ENCODE measurements at places on chromosomes 12 and 14.

- DNase-seq = no peak
Observed at GRCh38 chr12:60475825-60476224, 880.0 kb downstream of the SLC16A7 start.

GRCh38 chr12:43179486-43179885, 372.5 kb downstream of the ADAMTS20 start:
- no peak for DNase-seq

GRCh38 chr14:53536446-53536845, 383.3 kb upstream of the DDHD1 start:
- DNase-seq = no peak

- no peak for DNase-seq
Observed at GRCh38 chr12:89370421-89370831, 18.1 kb upstream of the DUSP6 start.

- DNase-seq = no peak
Observed at GRCh38 chr14:90785471-90785870, 30.8 kb downstream of the TTC7B start.

GRCh38 chr14:71138448-71139293, 231.4 kb downstream of the PCNX1 start:
- peak; percentile 78 for DNase-seq

GRCh38 chr14:75143761-75144527, 17.1 kb upstream of the NEK9 start:
- DNase-seq = no peak

DNA sequence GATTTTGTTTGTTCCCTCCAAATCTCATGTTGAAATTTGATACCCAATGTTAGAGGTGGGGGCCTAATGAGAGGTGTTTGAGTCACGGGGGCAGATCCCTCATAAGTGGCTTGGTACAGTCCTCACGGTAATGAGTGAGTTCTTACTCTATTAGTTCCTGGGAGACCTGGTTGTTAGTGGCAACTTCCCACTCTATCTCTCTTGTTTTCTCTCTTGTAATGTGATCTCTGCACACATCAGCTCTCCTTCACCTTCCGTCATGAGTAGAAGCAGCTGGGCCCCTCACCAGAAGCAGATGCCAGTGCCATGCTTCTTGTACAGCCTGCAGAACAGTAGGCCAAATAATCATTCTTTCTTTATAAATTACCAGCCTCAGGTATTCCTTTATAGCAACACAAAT, 29.6 kb upstream of the KCNK10 start:
- DNase-seq = no peak

- DNase-seq = no peak
Observed at GRCh38 chr14:104392001-104392395, 187.6 kb upstream of the C14orf180 start.

GRCh38 chr12:28870839-28871440, 278.1 kb upstream of the FAR2 start:
- no peak for DNase-seq

DNA sequence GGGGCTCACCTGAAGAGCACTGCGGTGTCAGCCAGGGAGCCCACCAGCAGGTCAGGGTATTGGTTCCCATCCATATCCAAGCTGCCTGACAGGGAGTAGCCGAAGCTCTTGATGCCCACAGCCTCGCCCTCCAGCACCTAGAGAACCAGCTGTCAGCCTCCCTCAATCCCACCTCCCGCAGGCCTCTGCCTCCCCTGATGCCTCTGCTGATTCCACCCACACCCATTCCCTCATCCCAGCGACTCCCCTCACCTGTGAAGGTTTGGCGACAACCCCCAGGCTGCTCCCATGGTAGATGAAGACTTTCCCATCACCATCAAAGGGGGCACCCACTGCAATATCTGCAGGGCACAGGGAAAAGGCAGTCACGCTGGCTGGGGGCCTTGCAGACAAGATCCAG, 10.0 kb downstream of the ITGA7 start:
- DNase-seq = no peak

GRCh38 chr14:67917006-67917405, 97.4 kb downstream of the RAD51B start:
- DNase-seq = no peak

GRCh38 chr12:109044241-109044640, 8.1 kb upstream of the USP30 start:
- DNase-seq = no peak

GRCh38 chr14:34785223-34786006, 71.0 kb upstream of the CFL2 start:
- DNase-seq = peak; percentile 43

GRCh38 chr14:24418492-24418873, 11.0 kb downstream of the CBLN3 start:
- DNase-seq = no peak

GRCh38 chr14:54047645-54048308, 91.2 kb upstream of the BMP4 start:
- no peak for DNase-seq

DNA sequence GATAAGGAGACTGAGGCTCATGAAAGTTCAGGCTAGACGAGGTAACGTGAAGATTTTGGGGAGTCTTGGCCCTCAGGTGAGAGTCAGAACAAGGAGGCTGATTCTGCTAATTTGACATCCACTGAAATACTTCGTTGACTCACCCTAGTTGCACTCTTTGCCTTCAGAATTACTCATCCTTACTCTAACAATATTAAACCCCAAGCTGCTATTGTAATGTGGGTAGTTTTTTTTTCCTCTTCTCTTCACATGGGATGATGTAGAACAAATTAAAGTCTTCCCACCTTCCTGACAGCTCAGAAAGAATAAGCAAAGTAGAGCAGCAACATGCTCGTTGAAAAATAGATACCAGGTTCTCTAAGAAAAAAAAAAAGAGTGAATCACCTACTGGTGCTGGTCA, 22.0 kb upstream of the SRRM4 start:
- DNase-seq = no peak

DNA sequence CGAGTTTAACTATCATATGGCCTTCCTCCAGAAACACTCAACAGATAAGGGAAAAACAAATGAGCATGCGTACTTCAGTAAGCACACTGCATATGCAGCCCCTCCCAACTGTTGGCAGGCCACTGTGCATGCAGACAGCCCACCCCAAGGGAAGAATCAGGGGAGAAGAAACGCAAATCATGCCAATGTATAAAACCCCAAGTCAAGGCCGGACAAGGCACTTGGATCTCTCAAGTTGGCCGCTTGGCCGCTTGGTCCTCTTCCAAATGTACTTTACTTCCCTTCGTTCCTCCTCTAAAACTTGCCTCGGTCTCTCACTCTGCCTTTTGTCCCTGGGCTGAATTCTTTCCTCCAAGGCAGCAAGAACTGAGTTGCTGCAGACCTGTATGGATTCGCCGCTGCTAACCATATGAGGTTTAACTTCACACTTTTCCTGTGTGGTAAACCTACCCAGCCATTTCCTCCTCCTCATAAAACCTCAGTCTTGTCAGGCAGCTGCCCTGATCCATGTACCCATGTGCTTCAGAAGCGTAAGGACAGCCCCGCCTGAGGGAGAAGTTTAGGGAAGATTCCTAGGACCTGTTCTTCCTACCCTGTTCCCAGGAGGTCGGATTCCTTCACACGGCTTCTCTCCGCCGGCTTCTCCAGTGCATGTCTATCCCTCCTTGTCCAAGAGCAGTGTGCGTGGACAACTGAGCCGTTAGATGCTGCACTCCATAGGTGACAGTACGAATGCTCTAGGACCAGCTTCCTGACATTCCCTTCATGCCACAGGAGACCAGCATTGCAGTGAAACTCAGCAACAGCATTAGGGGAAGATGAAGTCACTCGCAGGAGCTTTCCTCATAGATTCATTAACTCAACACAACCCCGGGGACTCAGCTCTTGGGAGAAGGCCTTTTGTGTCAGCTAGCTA, 188.0 kb downstream of the MON2 start:
- DNase-seq = no peak

DNA sequence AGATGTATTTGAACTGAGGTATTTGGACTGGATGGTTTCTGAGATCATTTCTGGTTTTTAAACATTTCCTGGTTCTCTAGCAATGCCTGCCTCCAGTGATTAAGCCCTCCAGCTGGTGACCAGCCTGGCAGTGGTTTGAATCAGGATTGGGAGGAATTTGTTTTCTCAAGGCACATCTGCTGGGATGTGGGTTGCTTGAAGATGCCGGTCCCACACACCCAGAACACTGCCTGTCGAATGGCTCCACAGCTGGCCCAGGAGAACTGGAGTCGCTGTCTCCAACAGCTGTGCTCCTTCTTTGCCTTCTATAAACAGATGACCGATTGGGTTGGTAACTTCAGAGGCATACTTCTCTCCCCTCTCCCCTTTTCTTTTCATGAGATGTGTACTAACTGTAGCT, 258.0 kb upstream of the DDHD1 start:
- DNase-seq = no peak

- no peak for DNase-seq
Observed at GRCh38 chr12:77601069-77601468, 229.6 kb upstream of the NAV3 start.

GRCh38 chr14:64772397-64772950, 68.2 kb downstream of the PLEKHG3 start:
- DNase-seq = no peak

DNA sequence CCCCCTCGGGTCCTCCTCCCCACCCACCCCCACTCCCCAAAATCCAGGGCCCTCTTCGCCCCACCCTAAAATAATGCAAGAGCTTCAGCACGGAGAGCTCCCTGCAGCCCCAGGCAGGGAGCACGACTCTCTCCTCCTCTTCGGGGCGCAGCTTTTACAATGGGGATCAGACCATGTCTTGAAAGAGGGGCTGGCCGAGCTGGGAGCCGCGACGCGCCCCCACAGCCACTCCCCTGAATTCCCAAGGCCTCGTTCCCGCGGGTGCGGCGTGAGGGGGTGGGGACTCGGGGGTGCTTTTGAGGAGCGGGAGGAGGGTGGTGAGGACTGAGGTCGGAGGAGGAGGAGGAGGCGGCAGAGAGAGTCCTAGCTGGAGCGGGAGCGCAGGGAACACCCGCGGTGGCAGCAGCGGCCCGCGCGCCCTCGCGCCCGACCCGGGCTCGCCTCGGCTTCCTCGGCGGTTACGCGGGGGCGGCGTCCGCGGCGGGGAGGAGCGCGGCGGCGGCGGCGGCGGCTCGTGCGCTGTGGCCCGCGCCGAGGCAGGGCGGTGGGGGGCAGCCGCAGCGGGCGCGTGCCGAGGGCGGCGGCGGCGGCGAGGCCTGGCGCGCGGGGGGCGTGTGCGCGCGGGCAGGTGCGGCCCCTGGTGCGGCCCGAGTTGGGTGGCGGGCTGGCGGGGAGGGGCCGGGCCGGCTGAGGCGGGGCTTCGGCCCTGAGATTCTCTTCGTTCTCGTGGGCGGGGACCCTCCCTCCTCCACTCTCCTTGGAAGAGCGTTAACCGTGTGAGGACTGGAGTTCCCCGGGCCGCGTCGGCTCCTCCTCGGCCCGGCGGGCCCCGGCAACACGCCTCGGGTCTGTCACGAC, at the start of gene ANKS1B:
Gene ANKS1B (minus strand): TSS at position 666 of the 858 bp plus-strand sequence. CDS start 699 bp downstream, outside the sequence.
- DNase-seq = peak; percentile 65

- no peak for DNase-seq
Observed at GRCh38 chr12:76687981-76688380, 75.9 kb upstream of the ZDHHC17 start.

- DNase-seq = peak; percentile 14
Observed at GRCh38 chr12:100114574-100114973, 28.1 kb downstream of the BLTP3B start.

All from GM10248 (cell line).